ENCODE measurements at places on chromosomes 7 and 10.

- DNase-seq: no peak
Measured at GRCh38 chr10:46559231-46559671, 2.8 kb upstream of the GPRIN2 start.

GRCh38 chr7:41051535-41051934 is 651.4 kb downstream of the INHBA start:
- no peak for DNase-seq

DNA sequence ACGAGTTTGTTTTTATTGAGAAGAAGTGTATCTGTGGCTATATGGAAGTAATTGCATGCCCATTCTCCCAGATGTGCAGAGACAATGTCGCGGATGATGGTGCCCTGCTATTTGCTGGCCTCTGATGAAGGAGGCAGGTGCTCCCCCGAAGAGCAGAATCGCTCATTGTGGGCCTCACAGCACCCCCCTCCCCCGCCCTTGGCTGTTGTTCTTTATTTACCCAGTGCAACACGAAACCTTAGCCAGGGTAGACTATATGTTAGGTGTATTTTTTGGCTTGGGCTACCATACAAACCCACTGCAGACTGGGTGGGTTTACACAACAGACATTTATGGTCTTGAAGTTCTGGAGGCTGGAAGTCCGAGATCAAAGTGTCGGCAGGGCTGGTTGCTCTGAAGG is 3.4 kb upstream of the ADCY1 start:
- no peak for DNase-seq

DNA sequence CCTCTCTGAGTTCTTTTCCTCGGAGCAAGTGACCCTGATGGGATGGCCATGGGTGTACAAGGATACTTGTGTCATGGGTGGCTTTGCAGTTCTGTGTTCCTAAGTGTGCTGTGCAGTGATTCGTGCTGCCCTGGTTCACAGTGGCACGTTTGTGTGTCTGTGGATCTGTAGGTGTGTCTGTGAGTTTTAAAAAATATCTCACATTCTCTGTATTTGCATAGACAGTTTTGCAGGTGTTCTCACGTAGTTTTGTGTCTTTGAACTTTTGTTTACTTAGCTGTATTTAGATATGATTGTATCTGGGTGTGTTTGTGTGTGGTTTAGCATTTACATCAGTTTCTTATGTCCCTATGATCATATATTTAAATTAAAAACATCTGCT is 3.7 kb downstream of the ZNF775 start:
- DNase-seq: no peak

- no peak for DNase-seq
Measured at GRCh38 chr7:94618126-94618525, 37.8 kb downstream of the SGCE start.

- no peak for DNase-seq
Measured at GRCh38 chr7:33517191-33517590, 387.8 kb downstream of the BBS9 start.

DNA sequence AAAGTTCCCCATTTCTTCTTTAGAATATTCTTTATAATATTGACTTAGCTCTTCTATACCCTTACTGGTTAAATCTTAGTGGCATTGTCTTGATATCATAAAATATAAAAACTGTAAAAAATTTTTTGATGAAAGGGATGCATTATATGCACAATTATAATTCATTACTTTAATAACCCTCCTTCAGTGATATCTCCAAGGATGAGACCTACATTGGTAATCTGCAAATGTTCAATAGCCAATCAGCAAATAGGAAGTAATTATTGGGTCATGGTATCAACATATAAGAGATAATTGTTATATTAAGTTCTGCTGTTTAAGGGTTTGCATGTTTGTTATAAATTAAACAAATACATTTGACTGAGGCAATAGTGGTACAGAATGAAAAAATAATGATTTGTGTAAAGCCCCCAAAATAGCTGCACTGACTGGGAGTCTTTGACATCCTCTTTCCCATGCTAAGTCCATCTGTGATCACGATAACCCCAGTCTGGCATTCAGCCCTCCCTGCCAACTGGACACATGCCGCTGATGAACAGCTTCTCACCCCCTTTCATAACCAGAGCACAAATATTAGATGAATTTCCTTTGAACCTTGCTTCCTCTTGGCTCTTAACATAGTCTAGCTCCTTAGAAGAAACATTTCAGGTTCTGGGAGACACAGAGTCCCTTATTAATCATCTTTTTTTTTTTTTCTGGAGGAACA is 169.5 kb downstream of the CPED1 start:
- no peak for DNase-seq

DNA sequence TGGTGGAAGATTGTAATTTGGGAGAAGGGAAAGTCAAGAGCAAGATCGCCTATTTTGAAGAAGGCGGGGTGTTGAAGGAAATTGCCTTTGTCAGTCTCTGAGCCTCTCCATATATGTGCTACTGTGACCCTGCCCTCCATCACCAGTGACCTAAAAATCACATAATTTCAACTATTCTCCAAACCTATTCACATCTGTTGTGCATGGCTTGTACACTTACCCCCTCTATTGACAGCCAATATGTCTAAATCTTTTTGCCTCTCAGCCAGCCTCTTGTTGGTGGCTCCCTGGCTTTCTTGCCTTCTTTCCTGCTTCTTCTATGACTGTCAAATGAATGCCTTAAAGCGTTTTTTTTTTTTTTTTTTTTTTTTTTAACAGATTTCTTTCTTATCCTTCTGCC is 295.6 kb downstream of the AUTS2 start:
- no peak for DNase-seq

GRCh38 chr10:131724891-131725580 is 175.8 kb upstream of the PPP2R2D start:
- no peak for DNase-seq

DNA sequence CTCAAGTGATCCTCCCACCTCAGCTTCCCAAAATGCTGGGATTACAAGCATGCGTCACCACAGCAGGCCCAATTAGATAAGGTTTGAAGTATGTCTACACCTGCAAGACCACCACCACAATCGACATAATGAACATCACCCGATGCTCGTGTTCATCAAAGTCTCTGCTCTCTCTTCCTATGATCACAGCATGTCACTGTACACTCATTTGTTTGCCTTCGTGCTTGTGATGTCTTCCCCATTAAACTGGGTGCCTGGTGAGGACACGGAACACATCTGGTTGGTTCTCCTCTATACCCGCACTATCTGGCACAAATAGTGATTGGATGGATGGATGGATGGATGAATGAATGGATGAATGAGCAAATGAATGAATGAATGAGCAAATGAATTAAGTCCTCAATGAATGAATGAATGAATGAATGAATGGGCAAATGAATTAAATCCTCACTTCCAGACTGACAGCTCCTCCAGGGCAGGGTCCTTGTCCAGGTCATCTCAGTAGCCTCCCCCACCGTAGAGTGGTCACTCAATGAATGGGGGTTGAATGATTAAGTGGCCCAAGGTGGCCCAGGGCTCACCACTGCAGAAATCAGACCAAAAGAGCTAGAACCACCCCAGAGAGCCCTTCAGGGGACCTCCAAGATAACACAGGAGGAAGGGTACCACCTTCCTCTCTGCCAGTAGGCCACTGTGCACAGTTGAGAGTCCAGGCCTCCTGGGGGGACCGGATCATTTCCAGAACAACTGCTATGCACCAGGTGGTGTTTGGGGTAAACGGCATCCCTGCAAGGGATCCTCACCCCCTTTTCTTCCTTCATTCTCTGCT is 101.9 kb upstream of the TNRC18 start:
- peak; percentile 45 for DNase-seq

DNA sequence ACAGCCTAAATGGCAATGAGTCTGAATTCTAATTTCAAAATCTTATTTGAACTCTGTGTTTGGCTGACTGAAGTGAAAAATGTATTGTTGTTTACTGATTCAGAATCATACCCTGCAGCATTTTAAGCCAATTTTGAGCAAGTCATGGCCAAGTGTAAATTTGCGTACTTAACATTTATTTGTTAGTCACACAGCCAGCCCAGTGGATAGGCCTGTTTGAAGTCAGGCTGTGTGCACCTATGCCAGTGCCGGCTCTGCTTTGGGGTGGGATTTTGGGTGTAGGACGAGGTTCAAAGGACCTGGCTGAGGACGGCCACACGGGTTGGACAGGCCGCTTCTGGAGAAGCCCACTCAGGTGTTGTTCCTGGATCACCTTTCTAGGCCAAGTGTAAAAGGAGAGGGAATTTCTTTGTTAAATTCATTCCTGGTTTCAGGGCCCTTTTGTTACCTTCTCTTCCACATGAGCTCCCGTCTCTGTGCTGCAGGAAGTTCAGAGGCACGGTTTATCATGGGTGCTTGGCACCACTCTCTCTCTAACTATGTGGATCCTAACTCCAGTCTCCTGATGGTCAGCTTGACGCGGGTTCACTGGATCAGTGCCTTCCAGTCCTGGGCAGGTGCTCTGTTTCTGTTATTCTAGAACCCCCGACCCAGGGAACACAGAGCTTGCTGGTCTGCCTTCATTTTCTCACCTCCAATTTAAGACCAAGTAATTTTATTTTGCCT is 84.7 kb downstream of the CCNY start:
- no peak for DNase-seq

DNA sequence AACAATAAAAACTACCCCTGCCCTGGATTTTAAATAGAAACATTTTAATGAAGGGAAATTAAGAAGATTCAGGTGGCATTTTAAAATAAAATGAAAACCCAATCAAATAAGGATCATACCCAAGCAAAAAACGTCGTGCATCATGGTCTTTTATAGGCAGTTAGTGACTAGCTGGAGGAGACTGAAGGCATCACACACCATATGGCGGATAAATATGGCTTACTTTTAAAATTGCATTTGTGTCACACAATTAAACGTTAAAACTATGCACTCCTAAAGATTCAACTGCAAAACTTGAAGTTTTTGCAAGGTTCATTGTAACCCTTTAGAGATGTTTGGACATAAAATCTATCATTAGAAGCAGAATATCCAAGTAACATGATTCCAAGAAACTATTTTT is 200.1 kb upstream of the NRG3 start:
- no peak for DNase-seq

DNA sequence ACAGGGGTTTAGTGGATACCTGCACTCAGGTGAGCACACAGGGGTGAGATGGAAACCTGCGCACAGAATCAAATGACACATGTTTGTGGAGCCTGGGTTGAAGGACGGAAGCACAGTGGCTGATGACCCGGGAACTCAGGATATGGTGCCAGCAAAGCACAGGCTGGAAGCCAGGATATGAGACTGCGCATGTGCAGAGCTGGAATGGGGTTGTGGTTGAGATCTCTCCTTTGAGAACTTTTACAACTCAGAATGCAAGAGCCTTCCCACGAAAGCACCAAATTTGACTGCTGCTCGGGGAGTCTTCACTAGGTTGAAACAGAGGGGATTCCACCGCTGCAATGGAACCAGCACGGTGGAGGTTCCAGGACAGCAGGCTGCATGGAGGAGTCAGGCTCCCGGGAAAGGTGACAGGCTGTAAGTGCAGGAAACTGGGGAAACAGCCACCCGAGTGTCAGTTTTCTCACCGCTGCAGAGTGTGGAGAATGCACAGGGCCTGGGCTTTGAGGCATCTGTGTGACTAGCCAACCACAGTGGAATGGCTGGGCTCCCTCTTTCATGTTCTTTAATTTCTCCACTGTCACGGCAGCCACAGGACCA is 133.4 kb upstream of the TCERG1L start:
- no peak for DNase-seq

DNA sequence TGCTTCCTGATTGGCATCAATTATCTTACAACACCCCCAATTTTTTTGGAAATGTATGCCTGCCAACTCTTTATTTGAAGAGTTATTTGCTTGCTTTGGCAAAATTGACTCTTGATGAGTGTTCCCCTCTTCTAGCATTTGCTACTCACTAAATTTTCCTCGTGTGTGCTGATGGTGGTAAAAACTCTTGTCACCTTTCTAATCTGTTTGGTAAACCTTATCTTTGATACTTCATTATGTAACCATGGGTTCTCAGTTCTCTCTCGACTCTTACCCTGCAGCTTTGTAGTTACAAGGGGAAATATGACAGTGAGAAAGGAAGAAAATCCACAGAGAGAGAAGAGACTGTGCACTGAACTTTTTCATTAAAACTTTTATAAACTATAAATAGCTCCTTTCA is 102.5 kb downstream of the CDK14 start:
- no peak for DNase-seq

DNA sequence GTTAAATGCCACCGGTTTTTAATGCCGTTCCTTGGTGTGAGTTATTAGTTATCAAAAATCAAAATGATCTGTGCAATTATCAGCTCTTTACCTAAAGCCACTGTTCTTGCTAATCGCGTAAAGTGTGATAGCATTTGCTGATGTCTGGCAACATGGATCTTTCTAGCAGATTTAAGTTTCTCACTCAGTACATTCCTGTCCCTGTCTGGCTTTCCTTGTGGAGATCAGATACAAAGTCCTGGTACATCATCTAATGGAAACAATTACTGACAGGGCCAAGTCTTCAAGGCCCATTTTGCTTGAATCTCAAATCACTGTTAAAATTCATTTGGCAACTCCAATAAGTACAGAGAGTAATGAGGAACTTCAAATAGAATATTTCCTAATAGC is 755.7 kb downstream of the AUTS2 start:
- DNase-seq: no peak

DNA sequence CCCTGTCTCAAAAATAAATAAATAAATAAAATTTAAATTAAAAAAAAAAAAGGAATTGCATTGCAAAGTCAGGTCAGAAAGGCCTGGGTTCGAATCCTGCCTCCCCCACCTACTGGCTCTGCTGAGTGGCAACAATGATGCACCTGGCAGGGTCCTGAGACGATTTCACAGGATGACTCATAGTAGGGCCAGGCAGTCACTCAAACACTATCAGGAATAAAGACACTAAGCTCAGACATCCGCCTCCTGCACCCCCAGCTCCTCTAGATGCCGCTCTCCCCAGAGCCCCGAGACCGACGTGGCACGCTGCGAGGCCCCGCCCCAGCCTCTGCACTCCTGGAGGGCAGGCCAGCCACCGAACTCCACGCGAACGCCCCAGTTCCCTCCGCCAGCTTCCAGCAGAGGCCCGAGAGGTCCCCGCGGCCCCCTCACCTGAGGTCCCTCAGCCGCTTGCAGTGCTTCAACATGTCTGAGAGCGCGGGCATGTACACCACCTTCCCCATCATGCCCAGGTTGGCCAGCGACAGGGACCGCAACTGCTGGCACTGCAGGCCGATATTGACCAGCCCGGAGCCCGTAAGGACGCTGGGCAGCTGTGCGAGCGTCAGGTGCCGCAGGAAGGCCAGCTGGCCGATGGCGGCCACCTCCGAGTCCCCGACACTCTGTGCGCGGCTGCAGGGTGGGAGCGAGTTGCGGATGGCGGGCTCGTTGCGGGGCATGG is 76.6 kb upstream of the TNRC18 start:
- DNase-seq: peak; percentile 38

- DNase-seq: no peak
Measured at GRCh38 chr10:97778452-97779302, 6.9 kb upstream of the SFRP5 start.

All from activated CD4-positive, alpha-beta T cell treated with anti-CD3 and anti-CD28 coated beads for 36 hours (primary cell).